Amniotic epithelial cell (primary cell): ENCODE measurements at places on chromosomes 4 and X.

GRCh38 chrX:153861151-153861550, 24.8 kb downstream of the L1CAM start:
- no peak for DNase-seq

GRCh38 chr4:128861856-128862518, 52.5 kb downstream of the JADE1 start:
- no peak for DNase-seq

DNA sequence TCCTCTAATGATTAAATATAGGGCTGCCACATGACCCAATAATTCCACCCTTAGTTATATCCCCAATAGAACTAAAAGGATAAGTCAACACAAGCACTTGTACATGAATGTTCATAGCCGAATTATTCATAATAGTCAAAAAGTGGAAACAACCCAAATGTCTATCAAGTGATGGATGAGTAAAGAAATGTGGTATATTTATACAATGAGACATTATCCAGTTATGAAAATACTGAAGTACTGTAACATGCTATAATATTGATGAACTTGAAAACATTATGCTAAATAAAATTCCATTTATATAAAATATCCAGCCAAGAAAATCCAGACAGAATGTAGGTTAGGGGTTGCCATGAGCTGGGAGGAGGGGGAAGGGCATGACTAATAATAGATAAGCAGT, 436.7 kb upstream of the AADAT start:
- no peak for DNase-seq

GRCh38 chr4:92825791-92826190, 522.0 kb downstream of the GRID2 start:
- DNase-seq: no peak

DNA sequence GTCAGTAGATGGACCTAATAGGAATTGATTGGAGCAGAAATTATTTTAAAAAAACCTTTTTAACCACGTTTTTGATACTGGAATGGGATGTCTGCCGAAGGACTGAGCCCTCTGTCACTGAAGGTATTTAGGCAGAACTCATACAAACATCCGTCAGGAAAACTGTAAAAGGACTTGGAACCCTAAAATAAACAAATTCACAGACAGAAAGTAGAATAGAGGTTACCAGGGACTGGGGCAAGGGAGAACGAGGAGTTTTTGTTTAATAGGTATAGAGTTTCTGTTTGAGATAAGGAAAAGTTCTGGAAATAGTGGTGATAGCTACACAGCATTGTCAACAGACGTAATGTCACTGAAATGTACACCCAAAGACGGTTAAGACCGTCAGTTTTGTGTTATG, 105.5 kb downstream of the BCOR start:
- no peak for DNase-seq
